ENCODE measurements at places on chromosomes 16 and 17.

DNA sequence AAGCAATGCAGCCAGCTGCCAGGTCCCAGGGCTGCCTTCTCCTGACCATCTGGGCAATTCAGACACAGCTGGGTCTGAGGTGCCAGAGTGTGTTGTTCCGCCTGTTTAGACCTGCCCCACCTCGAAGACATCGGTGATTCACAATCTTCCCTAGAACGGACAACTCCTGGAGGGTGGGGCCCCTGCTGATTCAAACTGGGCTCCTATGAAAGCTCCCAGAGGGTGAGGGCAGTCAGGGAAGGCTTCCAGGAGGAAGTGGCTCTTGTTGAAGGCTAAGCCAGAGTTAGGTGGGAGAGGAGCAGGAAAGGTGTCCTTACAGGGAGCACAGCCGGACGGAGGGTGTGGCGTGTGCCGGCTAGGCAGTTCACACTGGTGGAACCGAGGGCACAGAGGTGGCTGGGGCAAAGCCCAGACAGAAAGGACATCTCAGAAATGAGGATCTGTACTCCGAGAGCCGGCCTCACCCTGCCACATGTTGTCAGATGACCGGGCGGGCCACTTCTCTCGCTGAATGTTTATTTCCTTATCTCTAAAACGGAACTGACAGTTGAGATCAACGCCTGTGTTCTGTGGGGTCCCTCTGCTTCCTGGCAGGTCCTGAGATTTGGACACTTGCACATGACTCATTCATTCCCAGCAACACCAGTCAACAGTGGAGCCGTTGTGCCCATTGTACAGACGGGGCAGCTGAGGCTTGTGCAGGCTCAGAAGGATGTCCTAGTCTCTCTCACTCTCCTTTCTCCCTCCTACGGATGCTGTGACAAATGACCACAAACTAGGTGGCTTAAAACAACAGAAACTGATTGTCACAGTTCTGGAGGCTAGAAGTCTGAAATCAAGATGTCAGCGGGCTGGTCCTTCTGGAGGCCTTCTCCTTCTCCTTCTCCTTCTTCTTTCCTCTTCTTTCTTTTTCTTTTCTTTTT lies 26.9 kb upstream of the LITAF start:
- no peak for DNase-seq

DNA sequence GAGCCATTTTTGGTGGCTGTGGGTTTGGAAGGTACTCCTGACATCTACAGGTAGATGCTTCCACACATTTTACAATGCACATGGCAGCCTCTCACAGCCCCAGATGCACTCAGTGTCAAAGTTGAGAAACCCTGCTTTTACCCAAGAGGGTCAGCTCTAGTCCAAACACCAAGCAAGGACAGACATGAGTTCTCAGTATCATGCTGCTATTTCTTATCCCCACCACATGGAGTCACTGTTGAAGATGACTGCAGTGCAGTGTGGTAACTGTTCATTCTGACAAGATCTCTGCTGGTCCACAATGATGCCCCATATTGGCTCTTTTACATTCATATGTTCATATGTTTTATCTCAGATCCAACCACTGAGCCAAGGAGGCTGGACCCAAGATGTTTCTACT lies 50.5 kb upstream of the SALL1 start:
- no peak for DNase-seq

DNA sequence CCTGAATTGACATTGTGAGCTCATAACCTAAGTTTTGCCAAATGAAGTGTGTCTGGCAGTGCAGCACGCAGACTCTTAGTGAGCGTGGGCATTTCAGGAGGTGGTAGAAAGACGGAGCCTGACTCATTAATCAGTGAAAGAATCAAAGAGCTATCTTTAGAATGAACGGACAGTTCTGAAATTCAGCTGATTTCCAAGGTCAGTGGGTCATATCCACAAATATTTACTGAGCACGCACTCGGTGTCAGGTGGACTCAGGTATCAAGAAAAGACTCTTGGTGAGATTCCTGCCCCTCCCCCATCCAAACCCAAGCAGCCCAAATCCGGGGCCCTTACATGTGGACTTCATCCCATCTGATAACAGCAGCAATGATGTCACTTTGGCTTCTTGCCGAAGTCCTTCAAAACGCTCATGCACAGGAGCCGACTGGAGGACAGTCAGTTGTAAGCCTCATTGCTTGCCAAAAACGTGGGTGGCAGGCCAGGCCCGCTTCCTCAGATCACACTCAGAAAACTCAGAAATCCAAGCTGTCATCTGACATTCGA lies 185.8 kb downstream of the HS3ST3A1 start:
- no peak for DNase-seq

DNA sequence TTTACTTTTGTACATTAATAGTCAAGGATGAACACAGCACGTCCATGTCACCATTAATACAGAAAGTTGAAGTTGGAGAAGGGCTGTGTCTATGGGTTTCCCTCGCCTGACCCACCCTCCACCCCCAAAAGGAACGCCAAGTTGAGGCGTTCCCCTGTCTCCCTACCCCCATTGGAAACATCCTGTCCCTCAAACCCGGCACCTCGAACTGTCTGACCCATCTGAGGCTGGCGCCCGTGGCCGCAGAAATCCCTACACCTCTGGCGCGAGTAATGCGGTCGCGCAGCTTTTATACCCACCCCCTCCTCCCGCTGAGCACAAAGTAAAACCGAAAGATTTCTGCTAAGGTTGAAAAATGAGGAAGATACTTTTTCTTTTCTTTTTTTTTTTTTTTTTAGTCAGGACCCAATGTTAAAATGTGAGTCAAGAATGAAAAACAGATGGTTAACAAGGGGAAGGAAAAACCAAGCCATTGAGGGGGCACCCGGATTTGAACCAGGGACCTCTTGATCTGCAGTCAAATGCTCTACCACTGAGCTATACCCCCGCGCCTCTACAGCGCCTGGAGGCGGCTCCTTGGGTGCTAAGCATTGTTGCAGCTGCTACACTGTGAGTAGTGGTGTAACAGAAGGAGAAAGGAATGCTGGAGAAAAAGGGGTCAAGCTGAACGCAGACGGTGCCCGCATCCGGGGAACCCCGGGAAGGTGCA lies 887 bp upstream of the LASP1 start:
- DNase-seq, result peak; percentile 71

- DNase-seq, result no peak
Observed at GRCh38 chr16:59336136-59336695, 602.1 kb upstream of the GOT2 start.

GRCh38 chr17:7147772-7148171 lies 31.4 kb downstream of the ASGR1 start:
- DNase-seq, result no peak

DNA sequence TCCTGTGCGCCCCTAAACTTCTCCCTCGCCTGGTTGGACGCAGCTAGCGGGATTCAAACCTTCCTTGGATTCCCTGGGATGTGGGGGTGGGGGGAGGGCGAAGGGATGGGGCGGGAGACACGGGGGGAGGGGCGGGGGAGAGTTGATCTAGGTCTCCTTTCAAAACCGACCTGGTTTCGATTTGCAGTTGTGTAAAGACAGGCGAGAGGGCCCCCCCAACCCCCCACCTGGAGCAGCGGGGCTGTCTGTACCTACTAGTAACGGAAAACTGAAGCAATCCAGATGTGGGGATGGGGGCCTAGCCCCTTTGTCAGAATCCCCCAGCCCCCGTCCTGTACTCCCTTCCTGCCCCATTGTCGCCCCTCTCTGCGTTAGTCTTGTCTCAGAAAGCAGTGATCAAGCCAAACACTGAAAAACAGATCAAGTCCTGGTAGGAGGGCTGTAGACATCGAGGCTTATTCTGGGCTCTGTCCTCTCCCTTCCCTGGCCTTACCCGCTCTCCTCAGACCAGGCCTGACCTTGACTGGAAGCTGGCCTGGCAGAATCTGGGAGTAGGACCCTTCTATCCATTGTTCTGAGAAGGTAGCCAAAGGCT lies 902 bp downstream of the DLX4 start:
- no peak for DNase-seq

GRCh38 chr16:48574140-48574539 lies 35.8 kb downstream of the N4BP1 start:
- no peak for DNase-seq

- peak; percentile 66 for DNase-seq
Observed at GRCh38 chr17:62614142-62614541, 13.3 kb upstream of the MRC2 start.

DNA sequence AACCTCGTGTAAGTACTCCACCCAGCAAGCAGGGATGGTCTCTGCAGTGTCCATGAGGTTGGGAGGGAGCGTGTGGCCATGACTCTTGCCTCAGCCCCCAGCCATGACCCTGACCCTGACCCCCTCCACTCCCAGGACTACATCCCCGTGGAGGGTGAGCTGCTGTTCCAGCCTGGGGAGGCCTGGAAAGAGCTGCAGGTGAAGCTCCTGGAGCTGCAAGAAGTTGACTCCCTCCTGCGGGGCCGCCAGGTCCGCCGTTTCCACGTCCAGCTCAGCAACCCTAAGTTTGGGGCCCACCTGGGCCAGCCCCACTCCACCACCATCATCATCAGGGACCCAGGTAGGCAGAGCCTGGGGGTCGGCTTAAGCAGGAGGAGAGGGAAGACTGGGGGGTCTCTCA lies 16.3 kb downstream of the GALK1 start:
- DNase-seq, result no peak

- no peak for DNase-seq
Observed at GRCh38 chr17:80146121-80147034, 550 bp downstream of the EIF4A3 start.

DNA sequence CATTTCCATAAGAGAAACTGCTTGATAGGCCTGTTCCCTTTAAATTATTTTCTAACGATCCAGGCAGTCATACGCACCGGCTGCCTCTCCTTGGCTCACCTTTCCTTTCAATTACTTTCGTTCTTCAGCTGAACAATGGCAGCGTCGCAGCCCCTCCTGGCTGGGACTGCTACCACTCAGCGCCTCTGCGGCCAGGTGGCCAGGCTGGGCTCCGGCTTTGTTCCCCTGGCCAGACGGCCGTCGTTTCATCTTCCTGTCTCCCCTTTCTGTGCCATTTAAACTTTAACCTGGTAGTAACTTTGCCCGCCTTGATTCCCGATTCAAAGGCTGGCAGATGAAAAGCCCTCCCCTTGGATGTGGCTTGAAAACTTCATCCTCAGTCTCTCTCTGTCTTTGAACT lies 79.0 kb downstream of the C16orf78 start:
- no peak for DNase-seq

GRCh38 chr17:46730026-46730425 lies 88.5 kb downstream of the WNT3 start:
- no peak for DNase-seq

- DNase-seq, result no peak
Observed at GRCh38 chr17:36993227-36993626, 44.5 kb downstream of the AATF start.

GRCh38 chr17:73791631-73792030 lies 147.4 kb upstream of the SDK2 start:
- no peak for DNase-seq

DNA sequence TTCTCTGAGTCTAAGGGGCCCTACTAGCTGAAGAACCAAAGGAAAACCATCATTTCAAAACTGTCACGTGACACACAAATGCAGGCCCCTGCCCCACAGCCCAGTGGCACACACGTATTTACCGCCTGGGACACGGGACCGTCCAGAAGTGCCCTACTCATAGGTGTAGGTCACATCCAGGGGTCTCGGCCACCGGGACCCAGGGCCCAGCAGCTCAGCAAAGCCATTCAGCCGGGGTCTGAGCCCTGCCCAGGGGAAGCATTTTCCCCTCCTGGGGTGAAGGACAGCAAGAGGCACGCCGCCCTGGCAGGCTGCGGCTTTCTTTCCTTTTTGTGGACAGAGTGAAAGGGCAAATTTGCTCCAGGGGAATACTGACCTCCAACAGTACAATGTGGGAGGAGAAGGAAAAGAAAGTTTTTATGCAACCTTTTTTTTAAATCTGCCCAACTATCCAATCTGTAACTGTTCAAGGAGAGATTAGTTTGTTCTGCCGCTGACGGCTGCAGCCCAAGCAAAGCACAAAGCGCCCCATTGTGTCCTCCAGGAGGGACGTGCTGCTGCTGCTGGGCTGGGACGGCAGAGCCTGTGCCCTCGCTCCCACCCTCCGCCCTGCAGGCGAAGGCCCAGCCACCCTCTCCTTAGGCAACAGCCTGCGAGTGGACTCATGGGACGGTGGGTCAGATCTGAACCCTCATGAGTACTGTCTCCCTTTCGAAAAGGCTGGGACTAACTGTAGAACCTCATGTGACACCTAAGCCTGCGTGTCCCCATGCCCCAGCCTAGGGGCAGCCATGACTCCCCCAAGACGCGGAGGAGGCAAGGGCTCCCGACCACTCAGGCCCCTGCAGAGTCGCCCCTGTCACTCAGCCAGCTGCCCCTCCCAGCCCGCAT lies 21.3 kb downstream of the SLC7A5 start:
- no peak for DNase-seq

DNA sequence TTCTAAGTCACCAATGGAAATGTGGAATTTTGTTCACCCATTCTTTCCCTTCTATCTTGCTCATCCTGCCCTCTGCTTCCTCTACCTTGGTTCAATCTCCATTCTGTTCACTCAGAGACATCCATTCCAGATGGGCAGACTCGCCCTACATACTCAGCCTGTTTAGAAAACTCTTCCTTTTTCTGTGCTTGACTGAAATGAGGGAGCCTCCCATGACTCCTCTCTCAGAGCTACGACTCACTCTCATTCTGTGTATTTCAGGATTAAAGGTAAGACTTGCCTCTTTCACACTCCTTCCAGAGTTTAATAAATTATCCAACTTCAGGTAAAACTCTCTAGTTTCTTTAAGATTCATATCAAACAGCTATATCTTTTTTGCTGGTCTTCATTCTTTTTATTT lies 182.8 kb downstream of the HS3ST3A1 start:
- DNase-seq, result no peak

DNA sequence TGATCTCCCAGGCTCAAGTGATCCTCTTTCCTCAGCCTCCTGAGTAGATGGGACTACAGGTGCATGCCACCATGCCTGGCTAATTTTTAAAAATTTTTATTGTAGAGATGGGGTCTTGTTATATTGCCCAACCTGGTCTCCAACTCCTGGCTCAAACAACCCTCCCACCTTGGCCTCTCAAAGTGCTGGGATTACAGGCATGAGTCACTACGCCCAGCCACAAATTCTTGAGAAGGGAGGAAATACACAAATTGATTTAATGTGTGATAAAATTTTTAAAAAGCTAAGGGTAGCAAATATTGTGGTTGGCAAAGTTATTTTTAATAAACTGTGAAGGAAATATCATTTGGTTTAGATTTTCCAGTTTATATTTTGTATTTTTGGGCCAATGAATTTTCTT lies 9.6 kb downstream of the ITGAD start:
- DNase-seq, result no peak

- no peak for DNase-seq
Observed at GRCh38 chr16:81926036-81926435, 85.2 kb downstream of the SDR42E1 start.

GRCh38 chr16:83271970-83272575 lies 535.7 kb upstream of the HSBP1 start:
- no peak for DNase-seq

DNA sequence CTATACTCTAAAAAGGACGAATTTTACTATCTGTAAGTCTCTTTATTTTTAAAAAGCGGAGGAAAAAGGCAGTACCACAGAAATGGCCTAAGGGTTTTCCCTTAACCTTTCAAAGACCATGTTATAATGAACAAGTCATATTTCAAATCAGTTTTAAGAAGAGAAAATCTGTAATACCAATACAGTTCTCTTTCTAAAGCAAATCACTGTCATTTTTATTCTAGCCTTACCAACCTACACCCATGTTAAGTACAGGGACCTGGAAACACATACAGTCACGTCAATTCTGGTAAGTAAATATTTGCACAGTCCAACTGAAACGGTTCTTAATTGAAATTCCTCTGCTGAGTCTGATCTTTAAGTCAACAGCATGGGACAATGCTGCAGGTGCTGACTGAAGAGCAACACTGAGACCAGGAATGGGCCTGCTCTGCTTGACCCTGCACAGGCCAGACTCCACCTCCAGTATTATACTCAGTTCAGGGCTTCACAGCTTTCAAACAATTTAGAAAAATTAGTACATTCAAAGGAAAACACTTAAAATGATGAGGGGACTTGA lies 20.2 kb downstream of the MBTPS1 start:
- DNase-seq, result no peak

All from stromal cell of bone marrow (primary cell).